ENCODE measurements at places on chromosomes 5 and 9. TPM values are rescaled to one million over a fixed set of nuclear protein-coding genes. Genes with fewer than 3 reads are reported as not detected.

Gene UGCG
- 50.7 TPM for total RNA-seq

Gene SHOC1
- not detected for total RNA-seq

Gene DAPK1
- total RNA-seq = 168 TPM

Gene PPIC
- 43.0 TPM for total RNA-seq

Gene ADCY2
- 0.17 TPM for total RNA-seq

Gene IL9
- not detected for total RNA-seq

Gene IL4
- not detected for total RNA-seq

Gene NEURL1B
- 25.0 TPM for total RNA-seq

DNA sequence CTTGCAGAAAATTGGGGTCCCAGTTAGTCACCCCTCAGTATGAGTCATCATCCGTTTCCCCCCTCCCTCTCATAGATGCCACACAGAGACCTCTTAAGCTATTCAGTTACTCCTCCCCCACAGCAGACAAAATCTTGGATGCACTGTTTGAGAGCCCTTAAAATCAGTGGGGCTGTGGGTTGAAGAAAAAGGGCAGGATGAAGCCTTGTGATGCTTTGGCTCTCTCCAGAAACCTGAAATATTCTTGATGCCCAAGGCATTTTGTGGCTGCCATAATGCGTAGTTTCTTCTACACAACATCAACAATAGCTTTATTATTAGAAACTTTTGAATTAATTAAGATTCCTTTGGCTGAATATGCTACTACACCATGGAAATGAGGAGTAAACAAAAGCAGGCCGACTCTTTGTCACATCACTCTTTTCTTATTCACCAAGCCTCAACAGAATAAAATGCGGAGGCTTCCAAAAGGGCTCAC lies 133.8 kb downstream of the MRPS30 start:
- no peaks in the 10 kb centered on the region for H3K27me3 ChIP-seq
- no peak for DNase-seq
- no peaks in the 10 kb centered on the region for H3K4me1 ChIP-seq

GRCh38 chr5:55575815-55576583 lies 41.2 kb upstream of the PLPP1 start:
- H3K4me1 ChIP-seq = peaks cover 6% of the 10 kb centered on the region
- H3K27ac ChIP-seq = peak overlapping the region; percentile 4
- no peaks in the 10 kb centered on the region for H3K27me3 ChIP-seq
- no peak overlapping the region for H3K4me3 ChIP-seq

DNA sequence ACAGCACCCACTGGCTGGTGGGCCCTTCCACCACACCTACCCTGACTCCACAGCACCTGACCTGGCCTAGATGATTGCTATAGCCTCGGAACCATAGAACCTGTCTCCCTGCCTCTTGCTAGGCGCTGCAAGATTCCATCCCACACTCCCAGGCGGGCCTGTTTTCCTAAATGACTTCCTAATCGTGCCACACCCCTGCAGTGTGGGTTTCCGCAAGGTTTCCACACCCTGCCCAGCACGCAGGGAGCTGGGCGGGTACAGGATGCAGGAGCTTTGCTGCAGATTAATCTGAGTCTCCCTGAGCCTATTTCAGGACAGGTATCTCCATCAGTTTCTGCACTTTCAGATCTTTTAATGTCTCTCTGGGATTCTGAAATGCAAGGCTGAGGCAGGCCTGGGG lies 62.9 kb downstream of the SHB start:
- no peak overlapping the region for H3K4me3 ChIP-seq
- no peak overlapping the region for H3K27ac ChIP-seq
- no peak for DNase-seq
- H3K4me1 ChIP-seq = peaks cover 52% of the 10 kb centered on the region

DNA sequence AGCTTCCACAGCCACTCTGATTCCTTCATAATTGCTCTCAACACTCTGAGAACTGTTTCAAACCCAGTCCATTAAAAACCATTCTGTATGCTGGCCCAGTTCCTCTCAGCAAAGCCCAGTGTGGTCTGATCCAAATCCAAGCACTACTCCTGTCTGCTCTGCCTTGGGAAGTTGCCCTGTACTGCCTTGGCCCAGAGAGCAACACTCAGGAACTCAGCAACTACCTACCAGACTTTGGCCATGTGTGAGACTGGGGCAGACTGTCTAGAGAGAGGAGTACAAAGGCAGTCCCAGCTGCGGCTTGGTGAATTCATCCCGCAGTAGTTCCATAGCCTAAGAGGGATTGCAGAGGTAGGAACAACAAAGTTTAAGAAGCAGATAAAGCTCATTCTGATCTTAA lies 214.4 kb downstream of the MCTP1 start:
- no peak for DNase-seq
- no peaks in the 10 kb centered on the region for H3K27me3 ChIP-seq
- no peak overlapping the region for H3K27ac ChIP-seq

- no peaks in the 10 kb centered on the region for H3K36me3 ChIP-seq
- no peaks in the 10 kb centered on the region for H3K27me3 ChIP-seq
- H3K4me1 ChIP-seq = peaks cover 8% of the 10 kb centered on the region
Measured at GRCh38 chr5:10623305-10623910, 59.5 kb downstream of the ANKRD33B start.

DNA sequence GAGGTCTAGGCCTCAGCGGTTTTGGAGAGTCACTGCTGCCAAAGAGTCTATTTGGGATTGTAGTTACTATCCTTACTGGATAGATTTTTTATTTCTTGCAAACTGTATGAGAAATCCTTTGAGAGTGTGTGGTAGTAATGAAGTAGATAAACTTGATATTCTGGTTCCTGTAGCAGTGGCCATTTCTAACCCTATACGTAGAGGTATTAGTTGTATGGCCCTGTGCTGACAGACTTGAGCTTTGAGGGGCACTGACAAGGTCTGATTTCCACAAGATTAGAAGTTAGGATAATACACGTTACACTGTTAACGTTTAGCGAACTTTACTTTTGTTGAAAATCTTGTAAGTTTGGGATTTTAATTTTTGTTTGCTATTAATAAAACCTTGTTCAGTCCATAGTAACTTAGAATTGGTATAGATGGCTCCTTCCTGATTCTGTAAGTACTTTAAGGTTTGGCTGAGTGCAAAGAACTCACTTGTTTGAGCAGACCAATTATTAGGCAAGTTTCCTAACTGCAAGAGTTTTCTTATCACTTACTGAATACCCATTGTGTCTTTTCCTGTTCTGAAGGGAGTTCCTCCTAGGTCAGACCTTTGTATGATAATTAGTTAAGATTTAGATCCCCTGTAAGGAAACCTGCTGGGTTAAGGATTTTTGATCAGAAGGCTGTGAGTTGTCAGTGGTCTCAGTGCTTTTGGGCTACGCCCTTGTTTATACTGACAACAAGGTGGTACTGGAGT lies 31.4 kb downstream of the GCNT1 start:
- no peaks in the 10 kb centered on the region for H3K4me1 ChIP-seq
- no peak overlapping the region for H3K27ac ChIP-seq
- no peak overlapping the region for H3K4me3 ChIP-seq
- DNase-seq = no peak

Measured in upper lobe of right lung (tissue), 1 donor.